ENCODE measurements at places on chromosomes 4 and X. TPM values are rescaled to one million over a fixed set of nuclear protein-coding genes. Genes with fewer than 3 reads are reported as not detected.

The SPARCL1 gene
- total RNA-seq = 60.4 TPM

The SLC9A7 gene
- 2.1 TPM for total RNA-seq

The BDH2 gene
- 17.7 TPM for total RNA-seq

The SHISA3 gene
- 14.3 TPM for total RNA-seq

The TMSB15C gene
- 1.3 TPM for total RNA-seq

The CRMP1 gene
- 0.05 TPM for total RNA-seq

The COL4A6 gene
- total RNA-seq = 1.1 TPM

The USP51 gene
- 0.79 TPM for total RNA-seq

The SH3D19 gene
- 70.1 TPM for total RNA-seq

The GPC3 gene
- not detected for total RNA-seq

The ZNF157 gene
- not detected for total RNA-seq

The MBNL3 gene
- total RNA-seq = 4.3 TPM

The DHX15 gene
- 145 TPM for total RNA-seq

The FMR1 gene
- 12.8 TPM for total RNA-seq

The EDNRA gene
- not detected for total RNA-seq

The ITIH6 gene
- not detected for total RNA-seq

The TMEM271 gene
- not detected for total RNA-seq

The XKRX gene
- total RNA-seq = 0.69 TPM

The SMPX gene
- not detected for total RNA-seq

The DCAF4L1 gene
- 0.30 TPM for total RNA-seq

The CD40LG gene
- total RNA-seq = not detected

The FGF13 gene
- 5.4 TPM for total RNA-seq

The TMSB15B gene
- total RNA-seq = 6.9 TPM

The TLR8 gene
- not detected for total RNA-seq

The MAGEC2 gene
- total RNA-seq = not detected

The RBMX2 gene
- 21.3 TPM for total RNA-seq

The CYLC1 gene
- not detected for total RNA-seq

The AKAP4 gene
- not detected for total RNA-seq

The HSFX2 gene
- total RNA-seq = not detected

The SFRP2 gene
- not detected for total RNA-seq

The CLDN22 gene
- total RNA-seq = not detected

The PNMA5 gene
- not detected for total RNA-seq

The RGN gene
- total RNA-seq = 0.20 TPM

The CLDN34 gene
- total RNA-seq = not detected

The CCNG2 gene
- 6.5 TPM for total RNA-seq

The MMGT1 gene
- total RNA-seq = 15.9 TPM

The CXorf49B gene
- not detected for total RNA-seq

The RBM46 gene
- not detected for total RNA-seq

The PTPN13 gene
- 0.27 TPM for total RNA-seq

The CLCN4 gene
- 5.4 TPM for total RNA-seq

The AWAT2 gene
- total RNA-seq = not detected
